ENCODE measurements at places on chromosomes 1 and 21.

- no peak for DNase-seq
Measured at GRCh38 chr1:39925721-39926342, 24.1 kb upstream of the MYCL start.

DNA sequence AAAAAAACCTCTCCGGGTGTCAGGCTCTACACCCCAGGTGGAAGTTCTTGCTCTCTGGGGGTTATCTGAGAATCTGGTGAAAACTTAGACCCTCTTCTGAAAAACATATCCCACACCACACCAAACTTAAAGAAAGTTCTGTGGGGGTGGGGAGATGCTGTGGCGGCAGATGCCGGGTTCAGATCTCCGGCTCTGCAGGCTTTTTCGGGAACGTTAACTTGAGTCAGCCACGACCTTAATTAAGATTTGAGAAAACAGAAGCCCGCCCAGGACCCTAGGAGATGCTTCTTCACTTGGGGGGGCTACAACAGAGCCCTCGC lies 2.3 kb downstream of the RCC2 start:
- no peak for DNase-seq

DNA sequence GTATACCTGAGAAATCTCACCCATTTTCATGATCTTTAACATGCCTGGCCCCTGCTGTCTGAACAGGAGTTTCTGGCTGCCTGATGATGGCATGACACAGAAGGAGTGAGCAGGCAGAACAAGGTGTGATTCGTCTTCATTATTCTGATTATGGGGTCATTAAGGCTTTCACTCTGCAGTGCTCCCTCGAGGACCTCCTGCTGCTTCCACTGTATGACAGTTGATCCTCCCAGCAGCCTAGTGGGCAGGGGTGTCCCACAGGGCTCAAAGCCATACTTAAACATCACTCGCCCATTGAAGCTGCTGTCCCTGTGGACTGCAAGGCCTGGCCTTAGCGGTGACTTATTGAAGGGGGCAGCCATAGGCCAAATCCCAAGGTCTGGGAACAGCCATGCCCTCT lies 12.7 kb upstream of the PARS2 start:
- no peak for DNase-seq

GRCh38 chr1:201254625-201255478 lies 28.5 kb upstream of the PKP1 start:
- peak; percentile 86 for DNase-seq

DNA sequence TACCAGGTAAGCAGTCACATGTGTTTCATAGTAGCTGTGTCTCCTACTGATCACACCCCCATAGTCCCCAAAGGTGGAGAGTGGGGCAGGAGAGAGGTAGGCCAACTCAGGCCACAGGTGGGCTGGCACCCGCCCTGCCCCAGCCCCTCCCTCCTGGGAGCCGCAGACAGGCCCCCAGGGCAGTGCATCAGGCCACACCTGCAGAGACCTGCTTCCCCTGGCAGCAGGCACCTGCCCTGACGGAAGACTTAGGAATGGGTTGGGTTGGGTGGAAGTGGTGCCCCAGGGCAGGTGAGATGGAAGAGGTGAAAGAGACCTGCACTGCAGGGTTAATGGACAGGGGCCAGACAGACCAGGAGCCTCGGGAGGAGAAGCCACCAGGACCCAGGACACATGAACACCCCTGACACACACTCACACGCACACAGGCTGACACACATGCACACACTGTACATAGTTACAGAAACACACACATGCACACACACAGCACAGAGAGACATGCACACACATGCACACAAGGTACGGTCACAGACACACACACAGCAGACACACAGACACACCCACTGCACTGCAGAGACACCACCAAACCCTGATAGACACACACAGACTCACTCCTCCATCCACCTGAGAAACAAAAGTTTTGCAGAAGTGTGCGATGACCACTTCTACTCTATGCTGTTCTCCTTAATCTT lies 1.7 kb upstream of the COL18A1 start:
- DNase-seq: no peak

GRCh38 chr21:30984889-30985288 lies 53.4 kb downstream of the KRTAP19-8 start:
- DNase-seq: no peak

GRCh38 chr1:71047635-71048607 lies at the start of gene PTGER3:
TSS of gene PTGER3 (minus strand) at chr1:71047816. CDS start at chr1:71047577, 239 bp downstream.
- peak; percentile 58 for DNase-seq

DNA sequence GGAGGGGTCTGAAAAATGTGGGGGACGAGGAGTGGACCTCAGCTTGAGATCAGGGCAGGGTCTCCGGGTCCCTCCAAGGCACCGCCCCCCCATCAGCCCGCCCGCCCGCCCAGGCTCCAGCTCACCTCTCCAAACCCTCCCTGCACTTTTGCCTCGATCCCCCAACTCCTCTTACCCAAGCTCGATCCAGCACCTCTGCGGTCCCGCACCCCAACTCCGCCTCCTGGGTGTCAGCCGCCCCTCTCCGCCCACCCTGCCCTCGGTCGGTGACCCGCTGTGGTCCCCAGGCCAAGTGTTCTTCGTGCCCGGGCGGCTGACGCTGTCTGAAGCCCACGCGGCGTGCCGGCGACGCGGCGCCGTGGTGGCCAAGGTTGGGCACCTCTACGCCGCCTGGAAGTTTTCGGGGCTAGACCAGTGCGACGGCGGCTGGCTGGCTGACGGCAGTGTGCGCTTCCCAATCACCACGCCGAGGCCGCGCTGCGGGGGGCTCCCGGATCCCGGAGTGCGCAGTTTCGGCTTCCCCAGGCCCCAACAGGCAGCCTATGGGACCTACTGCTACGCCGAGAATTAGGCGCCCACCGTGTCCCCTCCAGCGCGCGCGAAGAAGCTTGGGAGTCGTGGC lies 5.7 kb downstream of the HAPLN2 start:
- no peak for DNase-seq

- DNase-seq: no peak
Measured at GRCh38 chr1:61280452-61280851, 198.1 kb downstream of the NFIA start.

- DNase-seq: no peak
Measured at GRCh38 chr1:107590087-107590486, 374.9 kb downstream of the VAV3 start.

DNA sequence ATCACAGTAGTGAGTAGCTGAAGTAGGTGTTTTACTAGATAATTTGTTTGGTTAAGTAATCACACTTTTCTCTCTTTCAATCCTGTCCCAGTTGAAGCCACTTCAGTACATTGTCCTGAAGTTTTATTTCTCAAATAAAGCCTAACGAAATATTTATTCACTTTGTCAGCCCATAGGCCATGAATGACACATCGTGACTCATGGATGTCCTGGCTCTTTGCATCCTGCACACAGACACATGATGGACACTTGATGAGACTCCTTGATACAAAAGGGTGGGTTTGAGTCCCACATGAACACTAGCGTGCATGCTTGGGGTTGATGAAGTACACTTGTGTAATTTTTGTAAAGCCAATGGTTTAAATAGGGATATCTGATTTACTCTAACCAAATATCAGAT lies 22.7 kb upstream of the LAMC2 start:
- DNase-seq: no peak

DNA sequence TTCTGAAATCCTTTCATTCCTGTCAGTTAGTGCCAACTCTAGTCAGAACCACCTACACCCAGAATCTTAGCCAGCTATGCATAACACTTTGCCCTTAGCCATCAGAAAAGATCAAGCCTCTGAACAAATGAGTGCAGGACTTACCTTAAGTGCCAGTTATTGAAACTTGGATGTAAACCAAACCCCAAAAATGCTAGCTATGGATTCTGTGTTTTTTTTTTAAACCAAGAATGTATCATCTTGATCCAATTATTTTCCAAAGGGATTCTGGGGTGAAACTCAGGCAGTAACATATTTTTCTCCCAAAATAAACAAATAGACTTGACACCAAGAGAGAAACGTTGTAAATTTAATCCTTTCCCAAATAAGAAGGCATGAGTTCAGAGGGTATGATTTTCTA lies 538.6 kb upstream of the ADAMTS5 start:
- DNase-seq: no peak

DNA sequence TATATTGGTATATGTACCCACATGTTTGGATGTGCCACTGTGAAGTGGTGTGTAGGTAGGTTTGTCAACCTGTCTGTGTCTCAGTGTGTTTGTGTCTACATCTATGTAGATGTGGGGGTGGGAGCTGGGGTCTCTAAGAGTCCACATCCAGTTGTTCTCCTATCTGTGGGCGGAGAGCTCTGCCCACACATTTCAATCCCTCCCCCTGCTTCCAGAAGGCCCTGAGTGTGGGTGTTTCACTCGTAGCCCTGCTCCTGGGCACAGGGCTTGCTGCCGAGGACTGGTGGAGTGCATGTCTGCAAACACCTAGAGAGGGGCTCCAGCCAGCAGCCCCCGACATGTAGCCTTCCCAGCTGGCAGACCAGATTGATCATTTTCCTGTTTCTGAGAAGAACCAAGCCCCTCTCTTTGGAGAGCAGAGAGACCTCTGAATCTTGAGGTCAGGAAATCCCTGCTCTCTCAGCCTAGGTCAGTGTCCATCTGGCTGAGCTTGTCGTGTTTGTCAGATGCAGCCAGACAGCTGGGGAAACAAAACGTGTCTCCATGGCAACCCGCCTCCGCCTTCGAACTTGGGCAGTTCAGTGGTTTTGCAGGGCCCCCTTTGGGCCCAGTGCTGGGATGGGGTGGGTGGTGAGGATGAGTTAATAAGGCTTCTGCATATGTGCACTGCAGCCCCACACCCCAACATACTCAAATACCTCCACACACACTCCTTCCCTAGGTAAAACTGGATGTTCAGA lies 31.2 kb upstream of the SYNC start:
- DNase-seq: no peak

GRCh38 chr1:85158910-85159309 lies 41.9 kb downstream of the SYDE2 start:
- DNase-seq: no peak

DNA sequence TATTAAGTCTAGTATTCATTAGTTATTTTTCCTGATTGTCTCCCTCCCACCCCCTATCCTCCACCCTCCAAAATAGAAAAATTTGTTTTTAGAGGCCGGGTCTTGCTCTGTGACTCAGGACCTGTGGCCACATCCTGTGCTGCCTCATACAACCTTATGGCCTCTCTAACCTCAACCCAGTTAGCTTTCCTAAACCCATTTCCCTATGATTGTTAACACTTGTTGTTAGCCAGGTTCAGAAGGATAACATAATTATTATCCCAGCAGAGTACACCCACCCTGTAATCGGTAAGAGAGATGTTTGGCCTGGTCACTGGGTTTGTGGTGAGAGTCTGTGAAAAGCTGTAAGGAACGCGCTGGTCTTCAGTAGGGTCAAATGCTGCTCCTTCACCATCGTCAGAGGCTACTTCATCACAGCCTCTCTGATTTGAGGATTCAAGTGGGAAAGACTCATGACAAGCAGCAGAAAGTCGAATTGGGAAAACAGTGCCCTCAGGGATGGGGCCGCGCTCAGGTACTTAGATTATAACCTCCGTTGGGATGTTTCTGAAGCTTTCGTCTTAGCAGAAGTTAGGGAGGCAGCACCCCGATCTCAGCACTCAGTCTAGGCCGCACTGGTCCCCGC lies 35.9 kb upstream of the HMGN1 start:
- DNase-seq: no peak

- no peak for DNase-seq
Measured at GRCh38 chr1:232528472-232529089, 101.4 kb downstream of the SIPA1L2 start.

- DNase-seq: no peak
Measured at GRCh38 chr1:232038706-232039677, 412.4 kb downstream of the DISC1 start.

All from activated T-cell treated with anti-CD3 and anti-CD28 coated beads, Interleukin-2, amount 50 U/mL, for 48 hours (primary cell).